ENCODE measurements at places on chromosomes 2 and 18. TPM values are rescaled to one million over a fixed set of nuclear protein-coding genes. Genes with fewer than 3 reads are reported as not detected.

GRCh38 chr18:50832754-50833153, 12.9 kb upstream of the MRO start:
- no peak for DNase-seq

DNA sequence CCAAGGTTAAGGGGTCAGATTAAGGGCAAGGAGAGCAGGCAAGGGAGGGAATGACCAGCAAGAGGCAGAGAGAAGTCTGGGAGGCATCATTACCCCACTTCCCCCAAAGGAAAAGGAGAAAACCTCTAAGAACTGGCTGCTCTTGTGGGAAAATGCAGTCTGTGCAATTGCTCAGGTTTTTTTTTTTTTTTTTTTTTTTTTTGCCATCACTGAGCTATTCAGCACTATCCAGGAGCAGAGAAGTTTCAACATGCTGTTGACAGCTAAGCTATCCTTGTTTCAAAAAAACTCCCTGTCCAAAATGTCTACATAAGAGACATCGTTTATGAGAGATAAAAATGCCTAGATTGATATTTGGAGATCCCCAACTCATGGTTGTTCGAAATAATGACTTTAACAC, 345.4 kb downstream of the TDRD15 start:
- DNase-seq = no peak

DNA sequence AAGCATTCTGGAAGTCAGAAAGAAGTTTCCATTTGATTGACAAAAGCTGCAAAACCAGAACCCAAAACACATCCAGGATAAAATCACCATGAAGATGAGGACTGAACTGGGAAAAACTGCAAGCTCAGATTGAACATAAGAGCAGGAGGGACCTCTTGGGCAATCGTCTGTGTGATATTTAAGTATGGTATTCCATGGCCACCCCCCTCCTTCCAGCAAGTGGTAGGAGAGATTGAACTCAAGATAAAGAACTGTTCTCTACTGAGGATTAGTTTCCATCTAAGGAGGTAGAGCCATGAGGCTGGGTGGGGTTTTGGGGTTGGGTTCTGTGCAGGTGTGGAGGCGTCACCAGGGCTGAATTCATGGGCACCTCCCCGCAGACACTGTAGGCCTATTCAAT, 251.1 kb downstream of the NCKAP5 start:
- DNase-seq = no peak

GRCh38 chr18:23412351-23412964, 40.6 kb upstream of the RIOK3 start:
- DNase-seq = no peak

DNA sequence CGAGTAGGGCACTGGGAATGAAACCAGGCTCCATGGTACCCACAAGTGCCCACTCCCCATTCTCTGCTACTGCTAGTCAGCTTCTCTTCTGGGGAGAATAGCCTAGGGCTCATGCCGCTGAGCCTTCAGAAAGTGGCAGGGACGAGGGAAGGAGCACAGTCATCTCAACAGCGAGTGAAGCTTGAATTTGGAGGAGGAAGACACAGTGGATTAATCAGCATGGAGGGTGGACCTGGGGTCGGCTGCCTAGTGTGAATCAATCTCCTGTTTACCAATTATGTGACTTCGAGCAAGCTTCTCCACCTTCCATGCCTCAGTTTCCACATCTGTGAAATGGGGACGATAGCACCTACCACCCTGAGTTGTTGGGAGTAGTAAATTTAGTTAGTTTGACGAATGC, 157.0 kb downstream of the SEPTIN10 start:
- DNase-seq = no peak

Gene MC5R
- total RNA-seq = not detected

Gene KCNE4
- total RNA-seq = not detected

Gene ATF2
- 31.6 TPM for total RNA-seq

Gene CRYGD
- total RNA-seq = not detected

GRCh38 chr18:11260961-11261461, 111.6 kb upstream of the PIEZO2 start:
- DNase-seq = no peak

DNA sequence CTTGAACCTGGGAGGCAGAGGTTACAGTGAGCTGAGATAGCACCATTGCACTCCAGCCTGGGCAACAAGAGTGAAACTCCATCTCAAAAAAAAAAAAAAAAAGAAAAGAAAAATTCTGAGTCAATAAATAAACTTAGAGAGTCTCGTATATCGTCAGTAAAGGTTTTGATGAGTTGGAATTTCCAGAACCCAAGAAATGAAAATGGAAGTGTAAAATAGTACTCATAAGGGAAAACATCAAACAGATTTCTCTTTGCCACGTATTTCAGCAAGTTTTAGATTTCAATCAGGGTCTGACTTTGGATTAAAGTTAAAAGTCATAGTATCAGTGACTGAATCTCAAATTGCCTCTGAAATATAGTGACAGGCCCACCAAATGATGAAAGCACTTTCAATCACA, 71.4 kb upstream of the SPOPL start:
- no peak for DNase-seq

DNA sequence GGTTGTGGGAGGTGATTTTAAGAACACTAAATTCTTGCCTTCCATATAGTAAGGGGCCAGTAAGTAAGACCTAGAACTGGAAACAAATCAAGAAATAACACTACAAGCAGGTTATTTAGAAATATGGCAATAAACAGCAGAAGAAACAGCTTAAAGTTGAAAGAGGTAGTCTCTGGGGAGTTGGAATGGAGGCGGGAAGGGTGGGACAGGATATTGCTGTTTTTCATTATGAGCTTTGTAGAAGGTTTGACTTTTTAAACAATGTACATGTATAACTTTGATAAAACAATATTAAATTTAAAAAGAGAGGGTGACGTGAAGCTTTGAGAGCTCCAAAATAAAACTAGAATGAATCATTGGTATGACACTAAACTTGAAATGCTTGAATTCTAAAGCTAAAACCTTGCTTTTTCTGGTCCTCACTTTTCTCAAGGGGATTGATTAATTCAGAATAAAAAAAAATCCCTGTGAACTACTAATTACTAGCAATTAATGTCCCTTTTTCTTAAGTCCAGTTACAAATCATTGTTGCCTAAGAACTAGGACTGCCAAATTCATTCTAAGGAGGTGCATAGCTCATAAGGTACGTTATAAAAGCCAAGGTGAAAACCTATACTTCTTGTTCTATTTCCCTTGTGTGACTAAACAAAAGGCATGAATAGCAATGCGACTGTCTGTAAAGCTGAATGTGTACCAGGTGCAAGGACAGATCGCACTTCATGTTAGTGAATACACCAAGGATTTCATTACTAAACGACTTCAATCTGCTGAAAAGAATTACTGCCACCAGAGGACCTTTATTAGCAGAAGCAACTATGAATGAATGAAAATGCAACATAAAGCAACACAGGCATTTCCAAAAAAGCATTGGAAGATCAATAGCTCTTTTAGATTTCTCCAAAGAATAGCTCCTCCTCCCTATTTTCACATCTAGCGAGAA, 177.5 kb downstream of the RBM43 start:
- DNase-seq = no peak

DNA sequence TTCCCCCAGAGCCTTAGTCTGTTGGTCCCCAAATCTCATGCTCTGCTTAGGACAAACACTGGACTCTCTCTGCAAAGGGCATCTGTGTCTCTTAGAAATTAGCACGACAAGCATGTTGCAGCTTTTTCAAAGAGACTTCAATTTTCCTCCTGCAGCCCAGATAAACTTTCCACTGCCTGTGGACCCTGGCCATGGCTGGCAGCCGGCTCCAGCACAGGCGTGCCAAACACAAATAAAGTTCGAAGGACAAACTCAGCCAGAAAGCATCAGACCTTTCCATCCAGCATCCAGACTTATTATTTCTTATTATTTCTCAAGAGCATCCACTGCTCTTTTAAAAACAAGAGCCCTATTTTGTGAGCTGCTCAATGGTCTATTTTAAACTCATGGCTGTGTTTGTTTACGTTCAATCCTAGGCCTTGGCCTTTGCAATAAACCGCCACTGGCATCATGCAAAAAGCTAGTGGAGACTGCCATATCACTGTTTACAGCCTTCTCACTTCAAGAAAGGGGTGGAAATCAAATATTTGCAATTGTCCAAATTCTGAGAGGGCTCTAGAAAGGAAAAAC, 300.8 kb downstream of the BCL11A start:
- DNase-seq = no peak

DNA sequence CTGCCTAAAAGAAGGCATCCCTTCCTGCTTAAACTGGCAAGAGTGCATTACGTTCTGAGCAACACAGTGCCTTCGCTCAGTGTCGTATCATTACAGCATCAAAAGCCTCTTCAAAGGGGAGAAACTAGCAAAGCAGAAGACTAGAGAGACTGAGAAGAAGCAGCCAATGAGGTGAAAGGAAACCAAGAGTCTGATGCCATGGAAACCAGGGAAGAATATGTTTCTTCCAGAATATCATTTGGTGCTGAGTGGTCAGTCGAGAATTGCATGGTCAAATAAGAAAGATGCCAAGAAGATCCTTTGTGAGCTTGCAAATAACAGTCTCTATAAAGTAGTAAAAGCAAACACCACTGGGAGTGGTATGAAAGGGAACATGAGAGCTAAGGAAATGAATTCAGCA, 312.1 kb upstream of the CHST9 start:
- DNase-seq = no peak

DNA sequence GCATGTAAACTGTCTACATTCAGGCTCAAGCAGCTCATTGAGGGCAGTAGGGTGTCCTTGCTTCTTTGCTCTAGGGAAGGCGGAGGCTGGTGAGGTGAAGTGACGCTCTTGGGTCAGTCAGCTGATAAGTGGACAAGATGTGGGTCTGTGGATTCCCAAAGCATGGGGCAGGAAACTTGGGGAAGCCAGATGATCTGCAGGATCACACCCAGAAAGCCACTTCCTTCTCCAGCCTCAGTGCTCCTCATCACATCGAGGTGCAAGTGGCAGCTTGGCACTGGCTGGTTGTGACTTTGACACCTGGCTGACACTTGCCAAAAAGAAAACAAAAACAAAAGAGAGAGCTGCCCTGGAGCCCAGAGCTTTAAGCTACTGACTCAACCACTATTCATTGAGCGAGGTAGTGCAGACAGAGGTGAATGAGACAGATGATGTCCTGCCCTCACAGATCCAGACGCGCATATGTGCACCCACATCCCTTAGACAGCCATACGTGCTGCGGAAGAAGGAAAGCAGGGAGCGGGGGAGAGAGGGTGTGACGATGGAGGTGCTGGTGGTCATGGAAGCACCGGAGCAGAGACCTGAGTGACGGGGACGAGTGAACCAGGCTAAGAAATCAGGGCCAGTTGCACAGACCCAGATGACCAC, 3.1 kb upstream of the CIB4 start:
- no peak for DNase-seq

GRCh38 chr2:10047616-10048500, 4.5 kb downstream of the KLF11 start:
- no peak for DNase-seq

DNA sequence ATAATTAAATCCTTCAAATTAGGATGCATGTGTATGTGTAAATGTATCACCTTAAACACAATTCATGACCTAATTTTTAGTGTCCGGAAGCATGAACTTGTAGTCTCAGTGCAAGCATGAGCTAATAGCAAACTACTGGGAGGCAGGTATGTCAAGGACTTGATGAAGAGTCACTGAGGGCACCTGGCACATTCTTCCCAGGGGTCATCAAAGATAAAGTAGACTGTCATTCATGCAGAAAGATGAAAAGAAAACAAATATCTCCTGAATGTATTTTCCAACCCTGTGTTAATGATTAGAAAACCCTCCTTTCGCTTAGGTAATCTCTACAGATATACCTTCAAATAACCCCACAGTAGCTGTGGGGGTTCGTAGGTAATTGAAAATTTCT, 234.9 kb downstream of the SOCS6 start:
- no peak for DNase-seq

DNA sequence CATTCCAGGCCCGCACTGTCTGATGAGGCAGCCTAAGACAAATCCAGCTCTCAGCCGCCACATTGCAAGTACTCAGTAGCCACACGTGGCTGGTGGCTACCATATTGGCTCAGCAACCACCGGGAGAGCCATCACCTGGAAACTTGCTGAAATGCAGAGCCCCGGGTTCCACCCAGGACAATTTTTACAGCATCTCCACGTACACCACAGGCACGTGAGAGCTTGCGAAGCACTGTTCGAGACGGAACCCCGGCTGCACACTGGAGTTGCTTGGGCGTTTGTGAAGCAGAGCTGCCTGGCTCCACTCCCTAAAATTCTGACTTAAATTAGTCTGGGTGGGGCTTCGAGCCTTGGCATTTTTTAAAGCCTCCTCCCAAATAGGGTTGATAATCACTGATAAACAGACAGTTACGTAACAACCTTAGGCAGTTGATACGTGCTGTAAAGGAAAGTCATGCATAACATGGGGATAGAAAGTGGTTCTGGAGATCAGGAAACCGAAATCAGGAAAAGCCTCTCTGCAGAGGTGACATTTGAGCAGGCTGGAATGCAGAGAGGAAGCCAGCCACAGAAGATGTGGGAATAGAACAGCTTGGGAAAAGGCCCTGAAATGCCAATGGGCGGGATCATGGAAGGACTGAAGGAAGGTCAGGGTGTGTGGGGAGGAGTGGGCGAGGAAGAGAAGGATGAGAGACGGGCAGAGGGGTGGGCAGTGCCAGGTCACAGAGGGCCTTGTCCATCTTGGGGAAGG, 6.2 kb downstream of the ASAP2 start:
- DNase-seq = no peak

Gene TMEM182
- total RNA-seq = 0.95 TPM

GRCh38 chr2:224952936-224953657, 89.2 kb downstream of the DOCK10 start:
- DNase-seq = no peak

- DNase-seq = no peak
Observed at GRCh38 chr2:237253046-237253702, 160.8 kb downstream of the COL6A3 start.

GRCh38 chr2:98484121-98484557, 39.5 kb downstream of the INPP4A start:
- no peak for DNase-seq

Gene ERBB4
- total RNA-seq = 0.07 TPM

- no peak for DNase-seq
Observed at GRCh38 chr2:28182348-28182747, 210.3 kb upstream of the FOSL2 start.

DNA sequence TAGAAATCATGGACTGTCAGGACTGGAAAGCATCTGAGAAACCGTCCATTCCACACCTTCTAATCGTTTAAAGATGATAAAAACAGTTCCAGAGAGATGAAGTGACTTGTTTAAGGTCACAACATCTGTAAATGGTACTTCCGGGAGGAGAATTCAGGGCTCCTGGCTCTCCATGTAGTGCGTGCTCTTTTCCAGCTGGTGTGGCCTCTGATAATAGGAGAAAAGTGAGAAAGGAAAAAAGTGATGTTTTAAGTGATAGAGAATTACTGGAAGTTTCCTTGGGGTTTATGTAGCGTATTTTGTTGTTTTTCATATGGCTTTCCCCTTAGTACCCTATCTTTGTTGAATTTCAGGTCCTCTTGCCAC, 663 bp downstream of the C2orf49 start:
- DNase-seq = no peak

DNA sequence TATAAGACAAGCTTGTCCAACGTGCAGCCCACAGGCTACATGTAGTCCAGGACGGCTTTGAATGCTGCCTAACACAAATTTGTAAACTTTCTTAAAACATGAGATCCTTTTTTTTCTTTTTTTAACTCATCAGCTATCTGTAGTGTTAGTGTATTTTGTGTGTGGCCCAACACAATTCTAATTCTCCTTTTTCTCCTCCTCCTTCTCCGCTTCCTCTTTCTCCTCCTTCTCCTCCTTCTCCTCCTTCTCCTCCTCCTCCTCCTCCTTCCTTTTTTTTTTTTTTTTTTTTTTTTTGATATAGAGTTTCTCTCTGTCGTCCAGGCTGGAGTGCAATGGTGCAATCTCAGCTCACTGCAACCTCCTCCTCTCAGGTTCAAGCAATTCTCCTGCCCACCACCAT, 39.3 kb upstream of the GTF2A1L start:
- no peak for DNase-seq
